ENCODE measurements at places on chromosomes 3 and 15. TPM values are rescaled to one million over a fixed set of nuclear protein-coding genes. Genes with fewer than 3 reads are reported as not detected.

Gene CDC25A
- 1.0 TPM for total RNA-seq

Gene PTX3
- 464 TPM for total RNA-seq

Gene MOBP
- total RNA-seq: not detected

DNA sequence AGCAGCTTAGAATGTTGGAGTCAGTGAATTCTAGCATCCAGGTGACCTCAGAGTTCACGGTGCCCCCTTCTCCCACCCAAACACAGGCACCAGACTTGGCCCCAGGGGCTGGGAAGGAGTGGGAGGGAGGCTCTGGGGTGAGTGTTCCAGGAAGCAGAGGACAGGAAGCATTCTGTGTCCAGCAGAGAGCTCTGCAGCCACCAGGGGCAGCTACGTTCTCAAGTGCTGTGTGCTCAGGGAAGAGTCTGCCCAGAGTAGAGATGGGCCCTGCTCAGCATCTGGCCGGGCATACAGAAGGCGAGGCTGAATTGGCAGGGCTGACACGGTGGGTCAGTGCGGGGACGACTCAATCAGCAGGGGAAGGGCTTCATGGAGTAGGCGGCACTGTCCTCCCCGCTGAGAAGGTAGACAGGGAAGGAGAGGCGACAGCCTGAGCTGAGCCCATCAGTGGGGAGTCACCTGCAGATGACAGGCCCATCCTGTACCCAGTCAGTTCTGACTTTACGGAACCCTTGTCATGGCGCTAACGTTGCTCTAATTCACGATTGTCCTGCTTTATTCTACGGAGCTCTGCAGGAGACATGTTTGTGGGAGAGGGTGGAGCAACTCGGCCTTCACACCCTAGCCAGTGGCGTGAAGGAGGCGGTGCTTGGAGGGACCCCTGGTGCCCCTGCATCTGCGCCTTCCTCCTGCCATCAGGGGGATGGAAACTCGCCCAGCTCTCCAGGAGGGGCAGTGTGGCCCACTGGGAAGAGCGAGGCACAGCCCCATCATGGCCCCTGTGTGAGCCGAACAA is 82.2 kb downstream of the C3orf70 start:
- peak; percentile 6 for DNase-seq

DNA sequence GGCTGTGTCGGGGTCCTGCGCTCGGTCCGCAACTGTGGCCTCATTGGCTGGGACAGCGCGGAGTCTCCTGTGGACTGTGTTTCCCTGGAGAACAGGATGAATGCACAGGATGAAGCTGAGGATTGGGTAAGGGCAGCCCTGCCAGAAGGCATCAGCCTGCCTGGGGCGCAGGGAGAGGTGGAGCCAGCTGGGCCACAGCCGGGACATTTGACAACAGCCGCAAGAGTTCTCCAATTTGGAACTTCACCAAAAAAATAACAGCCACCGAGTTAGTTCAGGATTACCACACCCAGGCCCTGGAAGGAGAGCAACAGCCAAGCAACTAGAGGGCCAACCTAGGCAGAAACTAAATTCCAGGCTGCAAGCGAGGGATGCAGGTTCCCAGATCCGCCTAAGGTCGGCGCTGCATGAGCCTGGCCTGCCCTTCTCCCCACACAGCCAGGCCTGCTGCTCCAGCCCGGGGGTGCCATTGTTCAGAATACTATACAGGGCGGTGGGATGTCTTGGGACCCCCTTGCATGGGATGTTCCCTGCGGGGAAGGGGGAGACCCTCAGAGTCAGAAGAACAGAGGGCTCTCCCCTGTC is 229.3 kb downstream of the OCA2 start:
- DNase-seq: no peak

Measured in fibroblast of lung (primary cell).